ENCODE measurements at places on chromosomes 2 and 18.

GRCh38 chr2:95031076-95031725, 5.7 kb downstream of the MAL start:
- no peak for DNase-seq

DNA sequence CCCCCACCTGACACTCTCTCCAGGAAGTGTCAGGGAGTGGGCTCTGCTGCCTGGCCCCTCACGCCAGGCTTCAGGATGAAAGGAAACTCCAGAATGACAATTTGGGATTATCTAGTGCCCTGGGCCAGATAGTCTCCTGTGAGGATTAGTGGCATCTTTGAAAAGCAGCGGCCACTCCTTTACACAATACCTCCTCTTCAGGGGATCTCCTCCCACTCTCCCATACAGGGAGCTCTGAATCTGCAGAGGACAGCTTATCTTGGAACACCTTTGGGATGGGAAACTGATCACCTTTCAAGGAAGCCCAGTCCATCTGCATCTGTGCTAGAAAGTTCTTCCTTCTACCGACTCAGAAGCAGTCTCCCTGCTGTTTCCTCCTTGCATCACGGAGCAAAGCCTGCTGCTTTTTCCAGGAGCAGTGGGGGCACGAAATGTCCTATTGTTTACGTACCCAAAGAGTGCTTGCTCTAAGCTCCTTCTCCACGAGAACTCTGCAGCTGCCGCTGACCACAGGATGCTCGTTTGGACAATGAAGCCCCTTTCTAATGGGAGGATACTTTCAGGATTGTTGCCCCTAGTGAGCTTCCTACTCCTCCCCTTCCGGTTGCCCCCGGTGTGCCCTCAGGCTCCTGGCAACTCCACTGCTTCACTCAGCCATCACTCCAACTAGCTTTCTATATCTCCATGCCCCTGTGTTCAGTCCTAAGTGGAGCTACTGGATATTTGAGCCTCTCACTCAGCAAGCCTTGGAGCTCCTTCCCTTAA, 31.5 kb downstream of the SIX3 start:
- no peak for DNase-seq

- DNase-seq = no peak
Observed at GRCh38 chr18:80191907-80192652, 55.2 kb downstream of the PARD6G start.

DNA sequence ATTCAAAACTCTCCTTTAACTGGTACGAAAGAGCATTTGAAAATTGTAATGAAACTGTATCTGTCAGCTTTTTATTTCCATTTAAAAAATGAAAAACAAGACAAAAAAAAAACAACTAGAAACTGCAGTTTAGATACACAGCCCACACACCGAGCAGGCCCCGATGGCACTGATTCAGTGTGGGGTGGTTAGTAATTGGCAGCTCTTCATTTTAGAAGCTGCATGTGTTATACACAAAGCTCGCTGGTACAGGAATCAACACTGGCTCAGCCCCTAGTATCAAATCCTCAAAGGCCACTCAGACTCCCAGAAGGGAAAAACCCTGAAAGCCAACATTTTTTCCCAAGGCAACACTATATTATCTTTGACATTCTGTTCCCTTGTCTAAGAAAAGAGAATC, 30.5 kb upstream of the RMDN2 start:
- DNase-seq = no peak

- DNase-seq = no peak
Observed at GRCh38 chr2:209441541-209441940, 17.7 kb downstream of the MAP2 start.

DNA sequence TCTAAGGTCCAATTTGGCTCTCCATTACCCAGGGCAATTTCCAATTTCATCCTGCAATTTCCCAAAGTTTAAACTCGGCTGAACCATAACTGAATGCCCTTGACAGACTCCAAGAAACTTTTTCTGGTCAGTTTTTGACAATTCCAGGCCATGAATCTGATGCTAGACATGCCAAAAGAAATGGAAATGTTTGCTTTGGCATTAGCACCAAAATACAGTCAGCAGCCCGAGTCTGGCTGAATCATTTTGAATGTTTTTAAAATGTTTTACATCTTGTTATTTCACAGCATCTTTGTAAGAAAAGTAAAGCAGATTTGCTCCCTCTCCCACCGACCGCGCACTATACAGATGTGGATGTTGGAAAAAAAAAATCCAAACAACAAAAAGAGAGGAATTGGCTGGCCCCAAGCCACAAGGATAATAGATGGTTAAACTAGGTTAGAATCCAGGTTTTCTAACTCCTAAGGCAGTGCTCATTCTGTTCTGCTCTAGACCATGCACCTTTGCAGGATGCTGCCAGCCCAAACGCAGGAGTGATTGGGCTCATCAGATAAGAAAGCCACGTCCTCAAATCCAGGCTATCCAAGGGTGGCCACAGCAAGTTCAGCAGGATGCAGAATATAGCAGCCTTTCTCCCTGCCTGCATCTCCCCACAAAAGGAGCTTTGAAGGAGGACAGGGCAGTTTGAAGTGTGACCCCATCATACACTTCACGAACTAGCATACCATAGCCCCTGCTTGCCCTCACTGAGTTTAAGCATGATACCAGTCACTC, 167.5 kb downstream of the ALK start:
- DNase-seq = no peak

- no peak for DNase-seq
Observed at GRCh38 chr2:241849616-241850543, 8.8 kb downstream of the PDCD1 start.

DNA sequence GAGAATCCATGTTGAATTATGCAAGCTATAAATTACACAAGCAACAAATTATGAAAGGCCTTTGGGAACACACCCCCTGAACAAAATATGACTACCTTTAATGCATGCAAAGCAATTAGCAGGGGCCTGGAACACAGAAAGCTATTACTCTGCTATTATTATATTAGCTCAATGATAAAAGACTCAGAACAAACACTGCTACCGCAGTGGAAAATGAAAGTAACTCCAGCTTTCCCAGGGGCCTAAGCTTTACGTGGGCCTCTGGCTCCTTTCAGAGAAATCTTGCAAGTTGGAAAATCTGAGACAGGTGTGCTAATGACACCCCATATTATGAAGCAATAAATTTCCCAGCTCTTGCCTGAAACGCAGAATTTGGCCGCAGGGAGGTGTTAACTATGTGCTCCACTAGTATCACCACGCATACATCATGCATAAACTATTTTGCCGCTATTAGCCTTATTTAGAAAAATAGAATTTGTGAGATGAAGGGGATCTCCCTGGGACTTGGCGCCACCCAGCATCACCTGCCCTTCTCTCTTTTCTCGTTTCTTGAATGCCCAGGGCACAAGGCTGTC, 321.6 kb upstream of the LYPD1 start:
- DNase-seq = no peak

GRCh38 chr2:235468978-235469655, 24.7 kb upstream of the AGAP1 start:
- DNase-seq = peak; percentile 59

- no peak for DNase-seq
Observed at GRCh38 chr2:197784956-197785941, at the start of gene BOLL. BOLL (minus strand) TSS chr2:197785319; CDS start chr2:197781850, 3,469 bp downstream.

- DNase-seq = no peak
Observed at GRCh38 chr18:11950824-11951223, 30.5 kb upstream of the IMPA2 start.

GRCh38 chr2:189056200-189057106, 82.3 kb downstream of the COL3A1 start:
- DNase-seq = no peak

DNA sequence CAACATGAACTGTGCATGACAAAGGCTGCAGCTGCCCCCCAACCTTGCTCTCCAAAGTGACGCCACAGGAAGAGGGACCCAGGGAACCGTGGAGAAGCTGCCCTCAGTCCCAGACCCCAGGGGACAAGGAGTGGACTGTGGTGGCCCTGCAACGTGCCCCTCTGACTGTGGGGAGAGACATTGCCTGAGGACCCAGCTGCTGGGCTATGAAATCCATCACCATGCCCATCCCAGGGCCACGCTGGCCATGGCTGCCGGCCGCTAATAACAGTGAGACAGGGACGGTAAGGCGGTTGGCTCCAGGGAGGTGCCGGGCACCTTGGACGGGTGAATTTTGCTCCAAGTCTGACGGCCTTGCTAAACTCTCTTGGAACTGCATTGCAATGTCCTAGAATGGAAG, 211.3 kb upstream of the HDAC4 start:
- no peak for DNase-seq

DNA sequence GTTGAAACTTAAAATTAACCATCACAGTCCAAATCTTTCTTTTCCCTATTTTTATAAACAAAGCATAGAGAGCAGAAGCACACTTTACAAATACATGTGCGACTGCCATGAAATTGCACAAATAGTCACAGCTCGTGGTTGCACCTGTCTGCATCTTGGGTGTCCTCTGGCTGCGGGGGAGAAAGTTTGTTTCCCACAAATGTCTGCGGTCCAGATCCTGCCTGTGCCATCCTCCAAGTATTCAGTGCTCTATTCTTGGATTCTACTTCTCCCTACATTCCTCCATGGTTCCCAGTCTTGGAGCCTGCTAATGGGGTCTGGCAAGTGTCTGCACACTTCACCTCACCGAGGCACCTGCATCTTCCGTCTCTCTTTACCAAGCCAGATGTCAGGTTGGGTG, 52.2 kb downstream of the SMIM21 start:
- no peak for DNase-seq

DNA sequence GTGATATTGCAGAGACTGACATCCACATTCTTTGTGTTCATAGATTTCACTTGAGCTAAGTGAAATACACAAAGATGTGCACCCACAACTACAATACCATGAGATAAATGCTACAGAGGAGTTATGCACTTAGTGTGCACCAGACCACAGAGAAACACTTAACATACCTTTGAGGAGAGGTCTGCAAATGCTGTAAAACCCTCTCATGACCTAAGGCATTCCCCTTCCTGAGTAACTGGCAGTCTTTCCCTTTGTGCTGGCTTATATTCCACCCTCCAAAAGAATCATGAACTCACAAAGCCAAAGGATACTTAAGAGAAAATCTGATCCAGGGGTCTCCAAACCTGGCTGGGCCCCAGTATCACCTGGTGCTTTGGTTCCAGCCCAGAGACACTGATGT, 16.2 kb downstream of the NXPH2 start:
- no peak for DNase-seq

DNA sequence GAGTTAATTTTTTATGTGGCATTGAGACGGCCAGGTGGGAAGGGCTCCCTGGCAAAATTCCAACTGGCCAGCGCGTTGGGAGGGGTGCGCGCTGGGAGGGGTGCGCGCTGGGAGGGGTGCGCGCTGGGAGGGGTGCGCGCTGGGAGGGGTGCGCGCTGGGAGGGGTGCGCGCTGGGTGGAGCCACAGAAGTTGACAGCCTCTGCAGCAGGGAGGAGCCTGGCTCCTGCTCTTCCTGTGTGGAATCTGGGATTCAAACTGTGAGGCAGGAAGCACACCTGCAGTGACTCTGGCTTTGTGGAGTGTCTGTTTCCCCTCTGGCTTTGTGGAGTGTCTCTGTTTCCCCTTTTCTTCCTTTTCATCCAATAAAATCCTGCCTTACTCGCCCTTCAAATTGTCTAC, 147.9 kb upstream of the CBLN2 start:
- DNase-seq = no peak

DNA sequence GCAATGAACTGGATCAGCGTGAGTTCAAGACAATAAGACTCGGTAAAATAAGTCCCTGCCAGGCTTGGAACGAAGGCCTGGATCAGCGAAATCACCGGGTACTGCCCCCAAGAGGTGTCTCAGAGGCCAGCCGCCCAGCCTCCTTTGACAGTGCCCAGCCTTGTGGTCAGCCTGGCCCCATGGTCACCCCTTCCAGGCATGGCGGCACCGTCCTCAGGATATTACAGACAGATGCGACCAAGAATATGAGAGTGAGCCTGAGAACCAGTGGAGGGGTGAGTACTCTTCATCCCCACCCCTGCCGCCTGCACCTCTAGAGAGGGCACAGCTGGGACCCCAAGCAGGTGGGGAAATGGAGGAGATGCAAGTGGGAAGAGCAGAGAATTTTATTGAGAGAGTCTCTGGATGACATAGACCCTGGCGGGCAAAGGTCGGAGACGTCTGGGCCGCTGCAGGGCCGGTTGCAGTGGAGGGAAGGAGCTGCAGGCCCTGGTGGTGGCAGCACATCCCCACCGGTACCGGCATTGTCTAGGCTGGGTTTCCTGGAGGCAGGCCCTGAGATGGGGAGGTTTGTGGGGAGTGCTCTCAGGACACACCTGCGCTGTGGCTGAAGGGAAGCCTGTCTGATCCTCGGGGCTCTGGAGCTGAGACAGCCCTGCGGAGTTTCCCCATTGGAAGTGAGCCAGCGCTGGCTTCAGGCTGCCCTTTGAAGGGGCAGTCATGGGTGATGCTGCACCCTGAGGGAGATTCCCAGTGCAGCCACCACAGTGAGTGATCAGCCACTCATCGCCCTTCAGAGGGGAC, 190.0 kb downstream of the SEPTIN10 start:
- no peak for DNase-seq

DNA sequence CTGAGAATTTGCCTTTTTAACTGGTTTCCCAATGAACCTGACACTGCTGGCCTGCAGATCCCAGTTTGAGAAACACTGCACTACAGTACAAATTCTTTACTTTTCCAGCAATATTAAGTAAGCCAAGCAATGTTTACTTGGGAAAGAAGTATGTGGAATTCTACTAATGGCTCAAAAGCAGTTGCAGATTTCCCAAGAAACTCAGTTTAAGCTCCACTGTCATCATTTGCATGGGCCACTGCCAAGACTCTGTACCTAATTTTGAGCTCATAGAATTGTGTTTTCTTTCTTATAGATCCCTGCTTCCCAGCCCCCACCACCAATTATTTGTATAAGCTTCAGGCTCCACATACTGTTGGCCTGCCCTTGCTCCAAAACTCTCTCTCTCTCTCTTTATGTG, 676.1 kb downstream of the RNF144A start:
- peak; percentile 11 for DNase-seq

GRCh38 chr2:239831861-239832489, 193.2 kb downstream of the NDUFA10 start:
- no peak for DNase-seq

- no peak for DNase-seq
Observed at GRCh38 chr2:83730223-83730622, 728.9 kb downstream of the SUCLG1 start.

DNA sequence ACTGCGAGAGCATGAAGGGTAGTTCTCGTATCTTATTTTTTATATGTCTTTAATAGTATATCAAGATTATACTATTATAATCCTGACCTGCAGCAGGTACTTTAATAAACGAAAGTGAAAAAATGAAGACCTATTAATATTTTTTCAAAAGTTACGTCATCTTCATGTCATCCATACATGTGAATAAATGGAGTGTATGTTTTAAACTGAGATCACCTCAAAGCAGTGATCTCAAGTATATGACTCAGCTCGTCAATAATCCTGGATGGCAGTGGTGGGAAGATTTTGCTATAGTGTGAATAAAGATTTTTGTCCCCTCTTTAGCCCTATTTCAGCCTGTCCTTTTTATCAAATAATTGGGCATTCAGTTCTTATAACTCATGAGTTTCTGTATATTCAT, 166.3 kb upstream of the FBXO11 start:
- no peak for DNase-seq

DNA sequence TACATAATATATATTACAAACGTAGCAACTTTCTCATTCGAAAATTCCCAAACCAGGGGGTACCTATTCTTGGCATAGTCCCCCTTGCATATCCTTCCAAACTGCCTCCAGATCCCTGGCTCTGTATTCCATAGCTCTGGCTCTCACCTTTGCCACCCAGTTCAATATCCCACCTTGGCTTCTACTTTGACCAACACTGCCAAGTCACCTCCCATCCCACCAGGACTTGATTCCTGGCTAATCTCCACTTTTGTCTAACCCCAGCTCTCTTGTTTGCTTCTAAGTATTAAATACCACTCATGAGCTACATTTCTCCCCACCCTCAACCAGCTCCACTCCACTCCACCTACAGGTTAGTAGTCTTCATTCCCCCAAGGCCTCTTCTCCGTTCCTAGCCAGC, 103.2 kb upstream of the WDR75 start:
- DNase-seq = no peak
